Kidney (tissue), 22 donors: ENCODE measurements at places on chromosomes 11 and 22. TPM values are rescaled to one million over a fixed set of nuclear protein-coding genes. Genes with fewer than 3 reads are reported as not detected.

DNA sequence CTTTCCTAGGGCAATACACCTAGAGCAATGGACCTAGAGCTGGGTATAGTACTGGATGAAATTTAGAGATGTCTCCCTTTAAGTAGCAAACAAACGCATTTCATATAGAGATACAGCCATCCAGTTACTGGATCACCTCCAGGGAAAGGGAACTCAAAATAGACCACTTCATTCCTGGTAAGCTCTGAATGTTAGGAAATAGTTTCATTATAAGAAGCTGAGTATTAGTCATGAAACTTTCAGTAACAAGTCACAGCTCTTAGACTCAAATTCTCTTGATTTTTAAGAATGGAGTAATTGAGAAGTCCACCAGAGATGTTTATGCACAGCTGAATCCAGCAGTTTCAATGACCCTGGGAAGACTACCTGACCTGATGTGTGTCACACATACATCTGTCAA is 221.9 kb downstream of the FAM76B start:
- DNase-seq, result no peak
- no peaks in the 10 kb centered on the region for H3K36me3 ChIP-seq
- no peak overlapping the region for H3K27ac ChIP-seq
- H3K4me3 ChIP-seq, result no peak overlapping the region
- H3K27me3 ChIP-seq, result no peaks in the 10 kb centered on the region
- H3K4me1 ChIP-seq, result peaks cover 9% of the 10 kb centered on the region

- H3K36me3 ChIP-seq, result peaks cover 4% of the 10 kb centered on the region
- peaks cover 8% of the 10 kb centered on the region for H3K4me1 ChIP-seq
- H3K4me3 ChIP-seq, result peak overlapping the region; percentile 88
- no peaks in the 10 kb centered on the region for H3K27me3 ChIP-seq
- no peak for DNase-seq
Observed at GRCh38 chr11:3796801-3797328, 489 bp downstream of the NUP98 start.

DNA sequence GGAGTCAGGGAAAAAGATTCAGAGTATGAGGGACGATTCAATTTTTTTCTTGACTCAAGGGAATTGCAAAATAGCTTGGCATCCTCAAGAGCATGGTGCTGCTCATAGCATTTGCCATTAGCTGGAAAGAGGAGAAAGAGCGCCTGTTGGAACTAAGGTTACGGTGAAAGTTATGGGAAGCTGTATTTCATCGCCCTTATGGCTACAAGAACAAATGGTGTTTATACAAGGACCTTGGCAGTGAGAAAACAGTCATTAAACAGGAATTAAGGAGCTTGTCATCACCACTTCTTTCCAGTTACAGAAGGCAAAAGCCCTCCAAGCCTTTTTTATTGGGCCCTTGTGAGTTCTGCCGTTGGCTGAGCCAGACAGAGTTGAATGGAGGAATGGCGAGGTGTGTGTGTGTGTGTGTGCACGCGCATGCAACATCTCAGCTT is 74.2 kb downstream of the ALX4 start:
- no peak for DNase-seq
- no peak overlapping the region for H3K27ac ChIP-seq
- H3K27me3 ChIP-seq, result no peaks in the 10 kb centered on the region
- no peaks in the 10 kb centered on the region for H3K4me1 ChIP-seq
- H3K4me3 ChIP-seq, result no peak overlapping the region

GRCh38 chr22:34973016-34973415 is 92.9 kb upstream of the ISX start:
- no peak overlapping the region for H3K4me3 ChIP-seq
- DNase-seq, result no peak
- H3K4me1 ChIP-seq, result no peaks in the 10 kb centered on the region
- no peaks in the 10 kb centered on the region for H3K27me3 ChIP-seq
- H3K27ac ChIP-seq, result no peak overlapping the region

Gene GPHA2
- not detected for total RNA-seq

DNA sequence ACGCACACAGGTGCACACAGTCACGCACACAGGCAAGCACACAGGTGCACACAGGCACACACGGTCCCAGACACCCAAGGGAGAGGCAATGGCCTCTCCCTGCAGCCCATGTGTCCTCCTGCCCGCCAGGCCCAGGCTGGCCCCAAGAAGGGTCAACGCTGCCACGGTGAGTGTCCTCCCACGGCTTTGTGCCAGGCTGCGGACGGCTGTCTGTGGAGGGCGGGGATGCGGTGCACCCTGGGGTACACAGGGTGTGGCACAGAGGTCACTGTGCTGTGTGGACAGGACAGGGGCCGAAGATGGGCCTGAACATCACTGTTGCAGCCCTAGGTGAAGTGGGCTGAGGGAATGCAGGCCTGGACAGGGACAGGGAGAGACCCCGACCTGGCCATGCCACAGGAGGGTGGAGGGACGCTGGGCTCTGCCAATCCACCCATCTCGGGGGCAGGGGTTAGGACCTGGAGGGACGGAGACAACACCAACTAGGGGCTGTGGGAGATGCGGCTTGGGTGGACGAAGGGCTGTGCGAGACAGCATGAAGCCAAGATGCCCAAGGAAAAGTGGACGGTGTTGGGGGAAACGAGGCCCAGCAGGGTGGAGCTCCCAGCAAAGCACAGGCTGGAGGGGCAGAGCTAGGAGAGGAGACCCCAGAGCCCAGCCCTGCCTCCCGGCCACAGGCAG is 523.8 kb downstream of the BRD1 start:
- H3K27me3 ChIP-seq, result no peaks in the 10 kb centered on the region
- no peak overlapping the region for H3K4me3 ChIP-seq
- no peak overlapping the region for H3K27ac ChIP-seq
- DNase-seq, result peak; percentile 45
- no peaks in the 10 kb centered on the region for H3K36me3 ChIP-seq

DNA sequence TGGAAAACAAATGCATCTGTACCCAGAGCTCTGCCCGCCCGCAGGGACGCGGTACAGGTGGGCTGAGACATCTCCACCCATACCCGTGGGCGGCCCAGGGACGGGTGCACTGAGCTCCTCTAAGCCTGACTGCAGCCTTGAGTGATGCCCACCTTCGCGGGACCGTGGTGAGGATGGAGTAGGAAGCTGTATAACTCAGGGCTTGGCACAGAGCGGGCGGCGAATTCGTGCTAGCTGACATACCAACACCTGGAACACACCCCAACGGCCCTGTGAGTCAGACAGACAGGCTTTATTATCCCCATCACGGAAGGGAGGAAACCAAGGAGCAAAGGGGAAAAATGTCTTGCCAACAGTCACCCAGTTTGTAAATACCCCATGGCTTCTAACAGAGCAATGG is 61.9 kb downstream of the SMCO4 start:
- no peaks in the 10 kb centered on the region for H3K36me3 ChIP-seq
- no peak for DNase-seq
- H3K27ac ChIP-seq, result no peak overlapping the region
- no peaks in the 10 kb centered on the region for H3K4me1 ChIP-seq
- no peaks in the 10 kb centered on the region for H3K27me3 ChIP-seq

GRCh38 chr22:46749682-46750529 is 11.9 kb upstream of the CERK start:
- no peaks in the 10 kb centered on the region for H3K27me3 ChIP-seq
- DNase-seq, result no peak
- H3K4me3 ChIP-seq, result no peak overlapping the region
- H3K4me1 ChIP-seq, result no peaks in the 10 kb centered on the region

DNA sequence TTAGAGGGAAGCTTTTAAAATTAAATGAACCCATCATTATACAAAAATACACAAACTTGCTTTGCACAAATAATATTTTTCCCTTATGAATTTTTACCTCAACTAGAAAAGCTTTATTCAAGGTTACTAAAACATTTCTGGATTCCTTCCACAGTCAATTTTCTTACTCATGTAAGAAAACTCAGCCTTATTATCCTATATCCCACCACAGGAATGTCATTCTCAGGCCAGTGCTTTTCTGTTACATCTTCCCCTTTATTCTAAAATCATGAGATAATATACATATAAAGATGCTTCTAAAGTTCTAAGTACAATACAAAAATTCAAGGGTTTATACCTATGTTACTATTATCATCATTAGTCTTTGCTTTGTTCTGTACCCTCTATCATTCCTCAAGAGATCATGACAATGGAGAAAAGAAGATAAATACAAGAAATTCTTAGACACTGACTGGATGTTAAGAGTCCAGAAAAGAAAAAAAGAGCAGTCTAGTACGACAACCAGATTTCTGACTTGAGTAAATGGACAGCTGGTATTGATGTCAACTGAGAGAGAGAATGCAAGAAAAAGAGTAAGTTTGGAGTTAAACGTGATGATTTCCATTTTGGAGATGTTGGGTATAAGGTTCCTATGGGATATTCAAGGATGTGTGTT is 60.3 kb downstream of the MTMR2 start:
- no peak overlapping the region for H3K4me3 ChIP-seq
- no peaks in the 10 kb centered on the region for H3K4me1 ChIP-seq
- no peak for DNase-seq
- H3K27me3 ChIP-seq, result no peaks in the 10 kb centered on the region
- no peak overlapping the region for H3K27ac ChIP-seq

GRCh38 chr22:47593911-47594311 is 831.5 kb downstream of the TBC1D22A start:
- no peaks in the 10 kb centered on the region for H3K4me1 ChIP-seq
- H3K4me3 ChIP-seq, result no peak overlapping the region
- H3K27ac ChIP-seq, result no peak overlapping the region
- H3K36me3 ChIP-seq, result no peaks in the 10 kb centered on the region
- DNase-seq, result no peak
- H3K27me3 ChIP-seq, result no peaks in the 10 kb centered on the region

Gene ZNF280B
- total RNA-seq, result 1.0 TPM

DNA sequence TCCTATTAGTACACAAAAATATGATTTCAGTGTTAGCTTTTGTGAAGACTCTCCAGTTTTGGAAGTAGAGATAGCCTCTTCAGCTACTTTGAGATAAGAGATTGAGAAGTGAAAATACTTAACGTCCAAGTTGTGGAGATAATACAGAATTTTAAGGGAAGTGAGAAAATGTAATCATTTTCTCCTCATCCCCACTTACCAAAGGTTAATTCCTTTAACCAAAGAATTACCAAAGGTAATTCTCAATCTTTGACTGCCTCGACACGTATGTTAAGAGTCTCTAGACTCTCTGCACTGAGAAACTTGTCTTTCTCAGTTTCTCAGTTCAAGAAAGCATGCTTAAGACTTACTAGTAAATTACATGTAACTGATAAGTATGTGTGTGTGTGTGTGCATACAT is 15.3 kb downstream of the C11orf54 start:
- H3K27ac ChIP-seq, result no peak overlapping the region
- DNase-seq, result no peak
- H3K4me1 ChIP-seq, result no peaks in the 10 kb centered on the region
- peaks cover 48% of the 10 kb centered on the region for H3K36me3 ChIP-seq
- no peaks in the 10 kb centered on the region for H3K27me3 ChIP-seq

- no peaks in the 10 kb centered on the region for H3K27me3 ChIP-seq
- DNase-seq, result peak; percentile 97
- peak overlapping the region; percentile 93 for H3K27ac ChIP-seq
- H3K4me1 ChIP-seq, result peaks cover 18% of the 10 kb centered on the region
Observed at GRCh38 chr11:117833401-117833891, 8.9 kb upstream of the FXYD2 start.

- no peak for DNase-seq
- no peaks in the 10 kb centered on the region for H3K4me1 ChIP-seq
- no peaks in the 10 kb centered on the region for H3K27me3 ChIP-seq
- peak overlapping the region; percentile 19 for H3K27ac ChIP-seq
Observed at GRCh38 chr11:107446822-107447431, 10.7 kb downstream of the CWF19L2 start.

- H3K4me3 ChIP-seq, result no peak overlapping the region
- no peaks in the 10 kb centered on the region for H3K4me1 ChIP-seq
- H3K27ac ChIP-seq, result no peak overlapping the region
- no peaks in the 10 kb centered on the region for H3K36me3 ChIP-seq
Observed at GRCh38 chr11:112465433-112466024, 204.9 kb upstream of the PLET1 start.

Gene TNNT3
- 0.60 TPM for total RNA-seq

DNA sequence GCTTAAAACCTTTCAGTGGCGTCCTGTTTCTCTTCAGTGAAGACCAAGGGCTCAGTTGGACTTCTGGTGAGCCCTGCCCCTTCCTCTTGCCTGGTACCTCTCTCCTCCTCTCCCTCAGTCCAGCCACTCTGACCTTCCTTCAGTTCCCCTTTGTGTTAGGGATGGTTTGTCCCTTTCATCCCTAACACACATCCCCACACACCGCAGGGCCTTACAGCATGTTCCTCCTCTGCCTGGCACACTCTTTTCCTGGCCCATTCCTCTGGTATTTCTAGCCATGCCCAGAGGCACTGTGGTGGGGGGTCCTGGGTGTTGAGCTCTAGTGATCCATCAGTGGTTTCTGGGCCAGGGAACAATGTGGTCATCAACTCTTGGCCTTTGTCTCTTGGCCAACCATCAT is 21.4 kb downstream of the GNAZ start:
- H3K4me1 ChIP-seq, result peaks cover 3% of the 10 kb centered on the region
- H3K36me3 ChIP-seq, result no peaks in the 10 kb centered on the region
- no peak for DNase-seq
- H3K4me3 ChIP-seq, result no peak overlapping the region

DNA sequence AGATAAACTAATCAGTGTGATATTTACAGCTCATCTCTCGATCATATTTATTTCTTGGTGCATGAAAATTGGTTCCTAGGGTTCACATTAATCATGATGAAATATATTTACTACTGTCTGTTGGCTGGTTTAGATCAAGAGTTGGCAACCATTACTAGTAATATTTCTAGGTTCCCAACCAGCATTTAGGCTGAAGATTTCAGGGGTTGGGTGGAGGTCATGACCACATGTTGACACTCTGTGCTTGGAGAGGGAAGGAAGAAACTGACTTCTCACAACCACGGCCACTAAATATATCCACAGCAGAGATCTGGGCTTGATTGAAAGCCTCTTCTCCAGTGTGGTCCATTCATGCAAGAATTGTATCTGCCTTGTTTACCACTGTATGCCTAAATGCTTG is 87.9 kb downstream of the ALX4 start:
- no peaks in the 10 kb centered on the region for H3K36me3 ChIP-seq
- H3K27ac ChIP-seq, result no peak overlapping the region
- no peak overlapping the region for H3K4me3 ChIP-seq
- no peaks in the 10 kb centered on the region for H3K4me1 ChIP-seq
- DNase-seq, result no peak
- H3K27me3 ChIP-seq, result no peaks in the 10 kb centered on the region

DNA sequence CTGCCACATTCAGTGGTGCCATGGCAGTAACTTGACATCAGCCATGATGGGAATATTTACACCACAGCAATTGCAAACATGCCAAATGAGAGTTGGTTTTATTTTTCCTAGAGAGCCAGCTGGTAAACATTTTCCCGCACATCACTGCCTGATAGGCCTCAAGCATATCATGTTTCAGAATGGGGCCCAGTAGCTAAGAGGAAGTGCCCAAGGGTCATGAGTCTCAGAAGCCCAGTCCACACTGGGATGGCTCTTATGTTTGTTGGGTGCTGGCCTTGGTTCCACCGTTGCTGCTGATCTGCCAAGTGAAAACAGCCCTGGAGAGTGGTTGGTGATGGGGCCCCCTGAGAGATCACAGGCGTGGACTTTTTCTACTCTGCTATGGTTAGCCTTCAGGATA is 64.3 kb upstream of the NAV2 start:
- no peak for DNase-seq
- H3K27me3 ChIP-seq, result no peaks in the 10 kb centered on the region
- no peaks in the 10 kb centered on the region for H3K36me3 ChIP-seq
- H3K4me1 ChIP-seq, result no peaks in the 10 kb centered on the region
- H3K4me3 ChIP-seq, result no peak overlapping the region

Gene APLNR
- total RNA-seq, result 5.3 TPM

Gene CCDC116
- total RNA-seq, result 0.22 TPM

Gene SLC7A4
- 0.57 TPM for total RNA-seq
